ENCODE measurements at places on chromosomes 16 and 17.

DNA sequence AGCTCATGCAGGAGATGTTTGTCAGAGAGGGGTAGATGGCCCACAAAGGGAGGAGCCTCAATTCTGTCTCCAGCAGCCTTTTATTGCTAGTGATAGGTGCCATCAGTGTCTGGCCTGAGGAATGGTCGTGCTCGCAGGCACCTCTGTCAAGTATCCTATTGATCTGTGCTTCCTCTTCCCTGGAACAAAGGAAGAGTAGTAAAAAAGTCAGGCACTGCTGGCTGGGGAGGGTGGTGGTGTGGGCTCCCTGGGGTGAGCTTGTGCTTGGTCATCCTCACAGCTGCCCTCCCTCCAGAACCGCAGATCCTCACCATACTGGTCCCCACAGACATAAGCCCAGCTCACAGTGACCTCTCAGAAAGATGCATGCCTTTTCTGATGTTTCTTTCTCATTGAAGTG is 15.0 kb upstream of the SALL1 start:
- no peak for DNase-seq

DNA sequence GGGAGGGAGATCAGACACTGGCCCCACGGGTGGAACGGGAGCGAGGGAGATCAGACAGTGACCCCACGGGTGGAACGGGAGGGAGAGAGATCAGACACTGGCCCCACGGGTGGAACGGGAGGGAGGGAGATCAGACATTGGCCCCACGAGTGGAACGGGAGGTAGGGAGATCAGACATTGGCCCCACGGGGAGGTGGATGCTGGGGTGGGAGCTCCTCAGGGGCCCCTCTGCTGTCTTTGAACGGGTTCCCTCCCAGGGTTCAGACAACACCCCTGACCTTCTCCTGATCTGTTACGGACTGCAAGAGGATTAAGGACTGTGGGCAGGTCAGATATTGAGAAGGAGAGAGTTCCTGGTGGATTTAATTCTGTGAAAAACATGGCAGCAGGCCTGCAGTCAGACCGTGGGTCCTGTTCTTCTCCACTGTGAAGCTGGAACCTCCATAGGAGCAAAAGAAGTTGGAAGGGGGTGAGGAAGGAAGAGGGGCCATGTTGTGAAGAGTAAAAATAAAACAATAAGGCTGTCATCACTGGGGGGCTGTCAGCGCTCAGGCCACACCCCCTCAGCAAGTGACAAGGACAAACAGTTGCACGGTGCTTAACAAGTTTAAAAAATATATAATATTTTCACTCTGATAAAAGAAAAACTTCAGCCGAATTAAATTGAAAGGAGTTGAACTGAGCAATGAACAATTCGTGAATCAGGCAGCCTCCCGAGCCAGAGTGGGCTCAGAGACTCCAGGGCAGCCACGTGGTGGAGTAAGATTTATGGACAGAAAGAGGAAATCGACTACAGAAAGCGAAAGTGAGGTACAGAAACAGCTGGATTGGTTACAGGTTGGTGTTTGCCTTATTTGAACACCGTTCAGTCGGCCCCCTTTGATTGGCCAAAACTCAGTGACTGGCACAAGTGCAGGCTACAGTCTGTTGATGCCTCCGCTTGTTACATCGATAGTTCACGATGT is 348.7 kb upstream of the TNRC6C start:
- DNase-seq = no peak

DNA sequence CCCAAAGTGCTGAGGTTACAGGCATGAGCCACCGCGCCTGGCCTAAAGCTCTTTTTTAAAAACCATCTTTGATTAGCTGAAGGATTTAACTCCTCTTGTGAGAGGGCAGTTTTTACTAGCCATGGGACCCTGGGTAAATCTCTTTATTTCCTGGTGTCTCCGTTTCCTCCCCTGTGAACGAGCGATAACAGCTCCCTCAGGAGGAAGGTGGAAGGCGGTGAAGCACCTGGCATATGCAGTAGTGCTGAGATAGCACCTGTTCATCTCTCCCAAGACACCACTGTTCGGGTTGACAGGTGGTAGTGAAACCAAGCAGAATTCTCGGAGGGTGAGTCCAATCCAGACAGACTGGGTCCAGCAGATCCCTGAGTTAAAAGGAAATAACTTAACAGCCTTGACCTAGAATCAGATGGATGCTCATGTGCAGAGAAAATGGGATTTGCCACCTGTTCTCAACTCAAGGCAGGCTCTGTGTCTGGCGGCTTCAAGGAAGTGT is 86.2 kb downstream of the CRISPLD2 start:
- no peak for DNase-seq

DNA sequence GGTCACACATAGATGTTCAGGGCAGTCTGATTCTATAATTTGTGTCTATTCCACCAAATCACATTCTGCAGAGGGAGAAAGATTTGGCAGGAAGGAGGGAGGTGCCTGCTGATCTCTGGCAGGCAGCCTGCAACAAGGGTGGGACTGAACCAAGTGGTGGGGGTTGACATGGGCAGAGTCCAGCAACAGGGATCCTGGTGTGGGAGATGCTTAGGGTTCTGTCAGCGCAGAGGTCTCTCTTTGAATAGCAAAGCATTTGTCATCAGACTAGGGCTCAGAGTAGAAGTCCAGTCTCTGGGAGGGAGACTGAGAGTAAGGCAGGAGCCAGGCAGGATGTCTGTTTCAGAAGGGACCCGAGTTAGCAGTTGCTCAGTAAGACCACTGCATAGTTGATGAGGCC is 94.6 kb downstream of the UTP18 start:
- DNase-seq = no peak

GRCh38 chr17:67656494-67657203 is 61.1 kb upstream of the NOL11 start:
- DNase-seq = no peak

GRCh38 chr16:69273009-69273408 is 38.1 kb upstream of the VPS4A start:
- no peak for DNase-seq

- no peak for DNase-seq
Measured at GRCh38 chr17:42563143-42563509, 1.2 kb downstream of the COASY start.

GRCh38 chr17:73640691-73641090 is 3.6 kb downstream of the SDK2 start:
- DNase-seq = no peak

Measured in globus pallidus (tissue), 1 donor.